ENCODE measurements at places on chromosomes 1 and 21. TPM values are rescaled to one million over a fixed set of nuclear protein-coding genes. Genes with fewer than 3 reads are reported as not detected.

PFKFB2 gene
- 7.4 TPM for total RNA-seq

ARHGAP30 gene
- total RNA-seq: 0.19 TPM

NECTIN4 gene
- total RNA-seq: 50.0 TPM

OR2T35 gene
- not detected for total RNA-seq

ANGPTL1 gene
- total RNA-seq: not detected

ZFYVE9 gene
- 16.7 TPM for total RNA-seq

ATAD3C gene
- 0.14 TPM for total RNA-seq

IQCC gene
- total RNA-seq: 3.5 TPM

XPR1 gene
- 15.7 TPM for total RNA-seq

SPRR2F gene
- not detected for total RNA-seq

GLIS1 gene
- total RNA-seq: 0.33 TPM

CDK18 gene
- total RNA-seq: 15.0 TPM

RGS8 gene
- total RNA-seq: not detected

SH2D5 gene
- total RNA-seq: 15.4 TPM

CAMK1G gene
- total RNA-seq: not detected

DENND2C gene
- 13.0 TPM for total RNA-seq

ZNF672 gene
- total RNA-seq: 26.1 TPM

CAMK2N1 gene
- total RNA-seq: 12.2 TPM

ORC1 gene
- 15.3 TPM for total RNA-seq

AMY2A gene
- total RNA-seq: not detected

FMO5 gene
- 2.7 TPM for total RNA-seq

MMEL1 gene
- total RNA-seq: not detected

PLEKHO1 gene
- total RNA-seq: 7.2 TPM

RIMS3 gene
- total RNA-seq: 1.5 TPM

ELAPOR1 gene
- total RNA-seq: 0.23 TPM

KCNJ9 gene
- total RNA-seq: not detected

SLC25A34 gene
- 0.14 TPM for total RNA-seq

RCSD1 gene
- not detected for total RNA-seq

SELENBP1 gene
- 8.6 TPM for total RNA-seq

GPR161 gene
- 11.8 TPM for total RNA-seq

RUNX1 gene
- total RNA-seq: 14.6 TPM

KCND3 gene
- total RNA-seq: under 0.01 TPM

SELE gene
- total RNA-seq: not detected

OR2T11 gene
- total RNA-seq: not detected

CNIH3 gene
- total RNA-seq: 0.14 TPM

LMOD1 gene
- total RNA-seq: not detected

CFHR2 gene
- not detected for total RNA-seq

Measured in airway epithelial cell (primary cell).